ENCODE measurements at places on chromosomes 2 and 18.
A peak's percentile ranks its signal among the peaks of the same experiment; 100 is the strongest.

DNA sequence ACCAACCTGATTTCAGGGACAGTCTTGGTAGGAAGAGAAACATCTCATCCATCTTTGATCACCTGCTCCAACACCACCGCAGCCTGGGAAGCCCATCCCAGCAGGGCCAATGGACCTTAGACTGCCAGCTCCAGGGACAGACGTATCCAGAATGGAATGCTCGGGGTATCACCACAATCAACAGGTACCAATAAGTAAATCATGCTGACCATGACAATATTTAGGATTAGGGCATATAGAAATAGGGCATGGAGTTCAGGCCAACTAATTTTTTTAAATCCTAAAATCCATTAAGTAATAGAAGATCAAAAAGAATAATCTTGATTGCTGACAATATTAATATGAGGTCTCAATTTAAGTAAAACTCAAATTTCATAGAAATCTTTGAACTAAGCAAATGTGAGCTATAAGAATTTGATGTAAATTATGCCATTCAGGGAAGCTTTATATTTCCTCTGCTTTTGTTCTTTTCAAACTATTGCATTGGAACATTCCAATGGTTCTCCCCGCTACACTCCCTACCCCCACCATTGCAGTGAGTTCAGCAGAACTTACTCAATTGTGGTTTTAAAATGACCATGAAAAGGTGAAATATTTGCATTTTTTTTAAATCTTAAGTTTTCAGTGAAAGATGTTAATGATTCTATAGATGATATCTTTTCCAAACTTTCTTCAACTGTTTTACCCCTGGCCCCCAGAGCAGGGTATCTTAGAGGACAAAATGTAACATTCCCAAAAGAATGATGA, 138.6 kb downstream of the DNER start:
- no peak for DNase-seq

- DNase-seq = no peak
Measured at GRCh38 chr2:216074794-216075193, 6.8 kb downstream of the PECR start.

GRCh38 chr2:161857920-161858319, 216.1 kb downstream of the DPP4 start:
- no peak for DNase-seq

DNA sequence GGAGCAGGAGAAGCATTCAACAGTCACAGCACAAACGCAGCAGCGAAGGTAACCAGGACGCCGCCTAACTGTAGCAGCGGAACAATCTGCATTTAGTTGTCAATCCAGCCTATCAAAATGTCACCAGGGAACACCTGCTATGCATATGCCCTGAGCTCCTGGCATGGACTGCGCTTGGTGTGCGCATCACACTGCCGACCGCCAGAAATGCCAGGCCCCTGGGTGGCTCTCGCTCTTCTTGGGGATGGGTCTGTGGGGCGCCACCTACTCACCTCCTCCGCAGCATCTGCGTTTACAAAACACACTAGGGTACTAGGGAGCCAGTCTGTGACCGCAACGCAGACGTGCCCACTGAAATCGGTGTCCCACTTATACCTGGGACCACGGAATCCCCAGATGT, 31.7 kb downstream of the ZNF516 start:
- DNase-seq = no peak

DNA sequence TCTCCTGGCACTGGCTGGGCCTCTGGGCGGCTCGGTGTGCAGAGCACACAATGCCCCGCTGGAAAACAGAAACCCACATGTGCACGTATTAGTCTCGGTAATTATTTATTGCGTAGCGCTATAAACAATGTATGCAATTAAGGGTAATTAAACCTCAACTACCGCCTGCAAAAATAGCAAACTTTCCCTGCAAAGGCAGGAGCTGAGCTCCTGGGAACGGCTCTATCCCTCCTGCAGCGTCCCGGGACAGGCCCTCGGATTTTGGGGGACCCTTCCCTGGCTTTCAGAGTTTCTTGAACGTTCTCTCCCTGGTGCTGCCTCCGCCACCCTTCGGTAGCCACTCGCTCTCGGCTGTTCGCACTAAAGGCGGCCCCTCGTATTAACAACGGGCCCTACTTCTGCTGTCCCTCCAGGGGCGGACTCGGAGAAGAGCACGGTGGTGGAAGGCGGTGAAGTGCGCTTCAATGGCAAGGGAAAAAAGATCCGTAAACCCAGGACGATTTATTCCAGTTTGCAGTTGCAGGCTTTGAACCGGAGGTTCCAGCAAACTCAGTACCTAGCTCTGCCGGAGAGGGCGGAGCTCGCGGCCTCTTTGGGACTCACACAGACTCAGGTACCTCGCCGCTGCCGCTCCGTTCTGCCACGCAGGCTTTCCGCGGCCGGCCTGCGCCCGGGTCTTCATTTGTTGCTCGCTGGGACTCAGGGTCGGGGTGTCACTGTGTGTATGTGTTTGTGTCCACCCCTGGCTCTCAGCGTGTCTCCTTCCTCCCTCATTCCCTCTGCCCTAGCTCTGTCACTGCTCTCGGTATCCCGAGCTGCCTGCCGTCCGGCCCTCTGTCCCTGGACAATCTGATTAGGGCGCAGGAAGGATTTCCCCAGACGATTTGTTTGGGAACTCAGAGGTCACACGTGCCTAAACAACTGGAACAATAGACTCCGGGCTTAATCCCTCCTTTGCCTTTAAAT, 1.2 kb downstream of the DLX1 start:
- DNase-seq = no peak

DNA sequence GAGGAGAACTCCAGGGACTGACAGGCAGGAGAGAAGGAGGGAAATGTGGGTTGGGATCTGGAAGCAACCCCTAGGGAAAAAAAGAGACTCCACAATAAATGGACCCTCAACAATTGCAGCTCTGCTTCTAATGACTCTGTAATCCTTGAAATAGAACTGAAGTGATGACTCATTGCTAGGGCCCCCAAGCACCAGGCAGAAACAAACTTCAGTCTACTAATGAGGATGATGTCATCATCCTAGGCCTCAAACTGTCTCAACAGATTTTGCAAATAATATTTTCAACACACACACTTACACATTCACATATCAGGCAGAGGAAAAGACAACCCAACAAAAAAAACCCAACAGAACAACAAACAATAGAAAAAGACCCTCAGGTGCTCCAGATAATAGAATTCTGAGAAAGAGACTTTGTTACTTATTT, 143.3 kb downstream of the HDAC4 start:
- no peak for DNase-seq

- DNase-seq = peak; percentile 73
Measured at GRCh38 chr2:85678794-85679672, 11.0 kb upstream of the SFTPB start.

- no peak for DNase-seq
Measured at GRCh38 chr2:56286936-56287335, 103.1 kb downstream of the CCDC85A start.

DNA sequence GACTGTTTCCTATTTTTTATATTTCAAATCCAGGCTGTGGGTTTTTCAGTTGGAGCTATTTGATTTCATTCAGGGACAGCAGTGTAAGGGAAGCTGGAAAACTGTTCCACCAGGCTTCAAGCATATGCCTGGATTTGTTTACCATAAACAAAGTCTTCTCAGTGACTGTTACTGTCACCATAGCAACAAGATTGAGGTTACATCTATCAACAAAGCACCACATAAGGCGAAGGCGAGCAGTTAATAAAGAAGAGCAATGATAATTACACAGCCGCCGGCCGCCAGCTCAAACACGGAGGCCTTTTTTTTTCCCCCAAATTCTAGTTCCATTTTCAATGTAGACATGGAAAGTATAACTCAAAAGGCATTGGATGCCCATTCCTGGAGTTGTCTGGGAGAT, 553.7 kb upstream of the SYT4 start:
- no peak for DNase-seq

- no peak for DNase-seq
Measured at GRCh38 chr2:108436976-108437375, 12.0 kb upstream of the GCC2 start.

- DNase-seq = no peak
Measured at GRCh38 chr2:39068299-39069135, 52.3 kb downstream of the SOS1 start.

GRCh38 chr2:224260372-224261020, 141.4 kb downstream of the FAM124B start:
- no peak for DNase-seq

DNA sequence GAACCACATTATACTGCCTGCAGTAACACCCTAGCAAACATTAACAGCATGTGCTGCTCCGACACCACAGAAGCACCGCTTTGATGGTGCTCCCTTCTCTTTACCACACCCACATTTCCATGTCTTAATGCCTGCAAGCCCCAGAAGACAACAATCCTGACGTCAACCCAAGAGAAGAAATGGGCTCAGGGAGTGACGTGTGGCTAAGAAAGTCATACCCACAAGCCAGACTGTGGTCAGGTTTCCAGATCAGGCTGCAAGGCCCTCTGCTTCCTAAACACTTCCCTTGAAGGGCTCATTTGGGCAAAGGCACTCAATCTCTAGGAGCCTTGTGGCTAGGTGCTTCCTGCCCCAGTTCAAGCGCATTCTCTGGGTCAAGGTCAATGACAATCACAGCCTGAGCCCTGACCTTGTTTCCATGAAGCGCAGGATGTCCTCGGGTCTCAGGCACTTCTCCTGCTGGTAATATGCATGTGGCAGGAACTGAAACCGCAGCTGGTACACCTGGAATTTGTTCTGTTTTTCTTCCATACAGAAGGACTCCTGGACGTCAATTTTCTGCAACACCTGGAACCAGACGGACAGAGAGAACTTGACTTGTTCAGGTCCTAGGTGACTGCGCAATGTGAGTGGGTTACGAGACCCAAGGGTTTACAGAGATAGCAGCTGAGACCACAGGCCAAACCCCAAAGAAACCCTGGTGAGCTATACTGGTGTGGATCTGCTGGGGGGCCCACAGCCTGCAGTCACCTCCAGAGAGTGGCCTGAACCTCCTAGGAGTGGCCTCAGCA, 67.2 kb downstream of the POLR1A start:
- DNase-seq = no peak

GRCh38 chr18:35038881-35039491, 2.2 kb upstream of the MAPRE2 start:
- no peak for DNase-seq

GRCh38 chr2:154293864-154294263, 404.6 kb upstream of the KCNJ3 start:
- no peak for DNase-seq

DNA sequence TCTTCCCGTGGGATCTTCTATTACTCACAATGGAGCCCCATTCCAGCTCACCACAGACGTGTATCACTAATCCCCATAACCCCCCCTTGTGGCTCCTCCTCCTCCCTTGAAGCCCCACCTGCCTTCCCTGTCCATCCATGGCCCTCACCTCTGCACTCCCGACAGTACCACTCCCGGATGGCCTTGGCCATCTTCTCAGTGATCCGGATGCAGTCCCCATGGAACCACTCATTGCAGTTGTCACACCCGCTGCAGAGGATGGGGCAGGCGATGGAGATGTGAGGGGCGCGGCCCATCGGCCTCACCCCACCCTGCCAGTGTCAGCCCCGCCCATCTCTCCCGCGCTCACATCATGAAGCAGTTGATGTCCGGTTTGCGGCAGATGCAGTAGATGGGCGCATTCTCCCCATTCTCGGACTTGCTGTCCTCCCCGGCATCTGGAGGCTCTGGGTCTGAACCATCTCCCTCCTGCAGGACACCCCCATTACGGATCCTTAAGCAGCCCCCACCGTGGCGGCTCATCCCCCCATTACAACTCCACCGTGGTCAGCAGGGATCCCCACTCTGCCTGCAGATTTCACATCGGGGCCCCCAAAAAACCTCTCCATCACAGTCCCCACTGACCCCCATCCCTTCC, 983 bp downstream of the CXXC1 start:
- no peak for DNase-seq

- DNase-seq = no peak
Measured at GRCh38 chr2:23379220-23379695, 5.7 kb upstream of the KLHL29 start.

GRCh38 chr2:96541398-96542152, 5.0 kb downstream of the ARID5A start:
- DNase-seq = no peak

DNA sequence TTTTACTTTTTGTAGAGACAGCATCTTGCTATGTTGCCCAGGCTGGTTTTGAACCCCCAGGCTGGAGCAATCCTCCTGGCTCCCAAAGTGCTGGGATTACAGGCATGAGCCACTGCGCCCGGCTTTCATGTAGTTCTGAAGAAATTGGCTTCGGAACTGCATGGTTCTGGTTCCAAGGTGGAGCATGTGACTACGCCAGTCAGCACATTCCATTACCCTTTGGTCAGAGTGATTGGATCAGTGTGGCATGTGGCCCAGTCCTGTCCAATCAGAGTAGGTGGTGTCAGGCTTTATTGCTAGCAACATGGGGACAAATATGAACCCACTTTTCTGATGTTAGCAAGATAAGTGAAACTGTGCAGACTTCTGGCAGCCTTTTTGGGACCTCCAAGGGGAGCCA, 16.3 kb upstream of the ATOH8 start:
- DNase-seq = no peak

DNA sequence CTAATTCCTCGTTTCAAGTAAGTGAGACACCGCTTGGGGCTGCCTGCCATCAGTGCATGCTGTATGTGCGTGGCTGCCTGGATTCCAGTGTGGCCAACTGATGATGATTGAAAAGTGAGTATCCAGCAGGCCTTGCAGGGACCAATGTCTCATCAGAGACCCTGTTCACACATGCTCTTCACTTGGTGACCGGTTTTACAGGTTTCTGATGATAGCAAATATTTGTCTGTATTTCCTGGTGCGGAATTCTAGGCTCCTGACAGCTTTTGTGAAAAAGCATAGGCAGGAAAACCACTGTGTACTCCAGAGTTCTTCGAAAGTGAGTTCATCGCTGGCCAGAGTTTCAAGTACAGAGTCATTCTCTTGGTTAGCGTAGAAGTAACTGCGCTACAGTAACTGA, 13.8 kb upstream of the YWHAQ start:
- DNase-seq = no peak

DNA sequence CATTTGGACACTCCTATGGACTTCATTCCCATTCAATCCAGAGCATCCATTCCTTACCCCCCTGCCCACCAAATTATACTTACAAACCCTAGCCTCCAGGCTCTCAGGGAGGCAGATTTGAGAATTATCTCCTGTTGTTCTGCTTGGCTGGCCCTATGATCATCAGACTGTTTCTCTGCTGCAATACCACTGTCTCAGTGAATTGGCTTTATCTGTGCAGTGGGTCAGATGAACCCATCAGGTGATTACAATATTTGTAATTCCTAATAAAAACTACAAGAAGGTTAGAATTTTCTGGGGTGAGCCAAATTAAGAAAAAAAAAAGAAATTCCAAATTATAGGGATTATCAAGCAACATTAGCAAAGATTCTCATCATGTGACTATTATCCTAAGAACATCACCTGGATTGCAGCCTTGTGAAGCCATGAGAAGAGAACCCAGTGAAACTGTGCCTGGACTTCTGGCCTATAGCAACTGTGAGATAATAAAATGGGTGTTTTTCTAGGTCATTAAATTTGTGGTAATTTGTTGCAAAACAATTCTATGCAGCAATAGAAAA, 17.8 kb upstream of the SLC25A52 start:
- DNase-seq = no peak
